ENCODE measurements at places on chromosomes 12 and 14. TPM values are rescaled to one million over a fixed set of nuclear protein-coding genes. Genes with fewer than 3 reads are reported as not detected.
A peak's percentile ranks its signal among the peaks of the same experiment; 100 is the strongest.

CATSPERB gene
- total RNA-seq: not detected

PIANP gene
- 0.32 TPM for total RNA-seq

- H3K27me3 ChIP-seq: no peaks in the 10 kb centered on the region
- no peak for DNase-seq
- H3K36me3 ChIP-seq: no peaks in the 10 kb centered on the region
- H3K4me3 ChIP-seq: no peak overlapping the region
These were observed 385.4 kb upstream of the TMEM132C start for GRCh38 chr12:127881371-127882140.

GRCh38 chr12:11669348-11669747 is 19.9 kb downstream of the ETV6 start:
- DNase-seq: no peak
- peaks cover 20% of the 10 kb centered on the region for H3K4me1 ChIP-seq
- H3K27me3 ChIP-seq: no peaks in the 10 kb centered on the region
- H3K36me3 ChIP-seq: no peaks in the 10 kb centered on the region
- no peak overlapping the region for H3K27ac ChIP-seq

DHRS2 gene
- 2.8 TPM for total RNA-seq

GRCh38 chr14:95467232-95467631 is 49.2 kb downstream of the SYNE3 start:
- H3K27me3 ChIP-seq: peaks cover 6% of the 10 kb centered on the region
- H3K4me3 ChIP-seq: no peak overlapping the region
- no peak overlapping the region for H3K27ac ChIP-seq
- no peaks in the 10 kb centered on the region for H3K4me1 ChIP-seq

GRCh38 chr12:63151623-63152320 is 771 bp upstream of the AVPR1A start:
- DNase-seq: peak; percentile 88
- H3K27me3 ChIP-seq: peaks cover 71% of the 10 kb centered on the region
- no peak overlapping the region for H3K27ac ChIP-seq
- H3K36me3 ChIP-seq: no peaks in the 10 kb centered on the region
- peak overlapping the region; percentile 55 for H3K4me3 ChIP-seq

DIO2 gene
- 0.03 TPM for total RNA-seq

- no peaks in the 10 kb centered on the region for H3K4me1 ChIP-seq
- no peaks in the 10 kb centered on the region for H3K36me3 ChIP-seq
- no peaks in the 10 kb centered on the region for H3K27me3 ChIP-seq
- H3K27ac ChIP-seq: no peak overlapping the region
These were observed 14.9 kb downstream of the STXBP6 start for GRCh38 chr14:25034803-25035681.

DNA sequence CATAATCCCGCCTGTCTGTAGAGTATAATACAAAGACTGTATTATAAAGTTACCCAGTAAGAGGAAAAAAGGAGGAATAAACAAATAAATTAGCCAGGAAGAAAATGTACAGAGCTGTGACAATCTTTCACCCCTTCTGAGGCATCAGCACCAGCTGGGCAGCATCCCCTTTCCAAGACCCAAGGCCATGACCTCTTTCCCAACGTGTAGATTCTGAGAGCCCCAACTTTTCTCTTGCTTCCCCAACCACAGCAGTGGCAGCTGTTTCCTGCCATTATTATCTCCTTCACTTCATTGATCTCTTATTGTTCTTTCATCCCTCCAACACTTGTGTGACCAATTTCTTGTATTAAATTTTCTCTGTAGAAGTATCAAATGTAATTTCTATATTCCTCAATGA is 101.6 kb downstream of the BBS10 start:
- H3K27ac ChIP-seq: no peak overlapping the region
- H3K4me1 ChIP-seq: peaks cover 8% of the 10 kb centered on the region
- H3K36me3 ChIP-seq: no peaks in the 10 kb centered on the region
- H3K27me3 ChIP-seq: no peaks in the 10 kb centered on the region

- peak overlapping the region; percentile 69 for H3K4me3 ChIP-seq
- H3K27ac ChIP-seq: no peak overlapping the region
- H3K4me1 ChIP-seq: peaks cover 39% of the 10 kb centered on the region
- H3K36me3 ChIP-seq: no peaks in the 10 kb centered on the region
- peaks cover 7% of the 10 kb centered on the region for H3K27me3 ChIP-seq
- DNase-seq: no peak
These were observed 1.6 kb downstream of the CCDC88C start for GRCh38 chr14:91415794-91416743.

CCDC196 gene
- not detected for total RNA-seq

GRCh38 chr14:104889375-104889757 is 24.3 kb downstream of the CEP170B start:
- H3K27ac ChIP-seq: no peak overlapping the region
- no peak overlapping the region for H3K4me3 ChIP-seq
- DNase-seq: peak; percentile 42
- peaks cover 7% of the 10 kb centered on the region for H3K4me1 ChIP-seq
- no peaks in the 10 kb centered on the region for H3K27me3 ChIP-seq

GRCh38 chr14:102957222-102957621 is 34.8 kb downstream of the AMN start:
- peaks cover 9% of the 10 kb centered on the region for H3K4me1 ChIP-seq
- peaks cover 3% of the 10 kb centered on the region for H3K36me3 ChIP-seq
- no peak overlapping the region for H3K4me3 ChIP-seq
- no peak overlapping the region for H3K27ac ChIP-seq
- DNase-seq: no peak

GRCh38 chr14:99176156-99176945 is 95.6 kb downstream of the BCL11B start:
- no peak for DNase-seq
- no peaks in the 10 kb centered on the region for H3K4me1 ChIP-seq
- H3K4me3 ChIP-seq: no peak overlapping the region
- H3K27ac ChIP-seq: no peak overlapping the region
- no peaks in the 10 kb centered on the region for H3K27me3 ChIP-seq

DNA sequence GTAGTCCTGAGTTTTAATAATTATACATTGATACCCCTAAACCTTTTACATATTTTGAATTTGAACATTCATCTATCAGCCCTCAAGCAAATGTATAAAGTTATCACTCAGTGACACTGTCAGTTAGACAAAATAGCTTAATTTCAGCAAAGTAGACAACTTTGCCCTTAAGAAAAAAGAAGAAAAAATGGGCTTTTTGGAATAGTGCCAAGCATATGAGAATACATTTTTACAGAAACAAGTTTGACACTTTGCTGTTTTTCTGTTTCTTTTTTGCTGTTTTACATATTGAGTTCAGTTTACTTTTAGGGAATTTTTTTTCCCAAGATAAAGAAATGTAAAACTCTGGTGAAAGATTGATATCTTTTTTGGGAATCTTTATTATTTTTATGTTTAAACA is 14.3 kb downstream of the TBK1 start:
- DNase-seq: no peak
- H3K4me1 ChIP-seq: no peaks in the 10 kb centered on the region
- H3K4me3 ChIP-seq: no peak overlapping the region
- H3K27me3 ChIP-seq: no peaks in the 10 kb centered on the region

B4GALNT1 gene
- 0.28 TPM for total RNA-seq

- peaks cover 20% of the 10 kb centered on the region for H3K4me1 ChIP-seq
- DNase-seq: no peak
- H3K4me3 ChIP-seq: no peak overlapping the region
- peaks cover 3% of the 10 kb centered on the region for H3K36me3 ChIP-seq
- H3K27me3 ChIP-seq: no peaks in the 10 kb centered on the region
These were observed 72.4 kb downstream of the BICD1 start for GRCh38 chr12:32179011-32179395.

DNA sequence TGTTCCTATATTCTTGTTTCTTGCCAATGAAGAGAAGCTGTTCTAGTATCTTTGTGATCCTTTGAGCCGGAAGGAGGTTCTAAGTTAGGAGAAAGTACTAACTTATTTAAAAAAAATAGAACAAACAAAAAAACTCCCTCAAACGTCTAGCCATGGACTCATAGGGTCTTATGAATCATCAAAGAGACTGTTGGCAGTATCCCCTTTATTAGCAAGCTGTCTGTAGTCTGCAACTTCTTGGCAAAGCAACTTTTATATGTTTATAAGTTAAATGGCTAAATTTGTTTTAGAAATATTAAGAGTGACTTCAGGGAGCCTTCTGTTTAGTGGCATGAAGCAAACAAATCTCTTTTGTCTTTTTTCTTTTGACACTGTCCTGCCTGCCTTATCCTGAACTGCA is 291.9 kb downstream of the FUT8 start:
- no peaks in the 10 kb centered on the region for H3K36me3 ChIP-seq
- no peak overlapping the region for H3K4me3 ChIP-seq
- no peak for DNase-seq
- no peaks in the 10 kb centered on the region for H3K27me3 ChIP-seq

LTBP2 gene
- 0.84 TPM for total RNA-seq

EEF1AKMT3 gene
- total RNA-seq: 4.8 TPM

NELL2 gene
- total RNA-seq: 398 TPM

NFE2 gene
- total RNA-seq: 4.3 TPM

DNA sequence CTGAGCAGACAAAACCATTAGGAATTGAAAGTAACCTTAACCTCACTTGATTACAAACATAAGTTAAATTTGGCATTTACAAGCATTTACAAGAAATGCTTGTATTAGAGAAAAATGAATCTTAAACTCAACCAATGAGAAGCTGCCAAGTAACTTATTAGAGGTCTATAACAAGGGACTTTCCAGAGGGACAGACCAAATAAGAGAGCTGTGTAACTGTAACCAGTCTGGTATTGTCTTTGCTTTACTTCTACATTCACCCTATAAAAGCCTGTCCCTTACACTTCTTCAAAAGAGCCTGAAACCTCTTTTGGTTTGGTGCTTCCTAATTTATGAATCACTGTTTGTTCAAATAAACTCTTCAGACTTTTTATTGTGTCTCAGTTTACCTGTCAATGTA is 450.0 kb upstream of the FAR2 start:
- H3K27me3 ChIP-seq: no peaks in the 10 kb centered on the region
- H3K4me3 ChIP-seq: no peak overlapping the region
- H3K36me3 ChIP-seq: no peaks in the 10 kb centered on the region
- no peak overlapping the region for H3K27ac ChIP-seq

- H3K27ac ChIP-seq: no peak overlapping the region
- H3K4me1 ChIP-seq: peaks cover 19% of the 10 kb centered on the region
These were observed 1.1 kb downstream of the WDR20 start for GRCh38 chr14:102140750-102141145.

TMEM233 gene
- not detected for total RNA-seq

DNA sequence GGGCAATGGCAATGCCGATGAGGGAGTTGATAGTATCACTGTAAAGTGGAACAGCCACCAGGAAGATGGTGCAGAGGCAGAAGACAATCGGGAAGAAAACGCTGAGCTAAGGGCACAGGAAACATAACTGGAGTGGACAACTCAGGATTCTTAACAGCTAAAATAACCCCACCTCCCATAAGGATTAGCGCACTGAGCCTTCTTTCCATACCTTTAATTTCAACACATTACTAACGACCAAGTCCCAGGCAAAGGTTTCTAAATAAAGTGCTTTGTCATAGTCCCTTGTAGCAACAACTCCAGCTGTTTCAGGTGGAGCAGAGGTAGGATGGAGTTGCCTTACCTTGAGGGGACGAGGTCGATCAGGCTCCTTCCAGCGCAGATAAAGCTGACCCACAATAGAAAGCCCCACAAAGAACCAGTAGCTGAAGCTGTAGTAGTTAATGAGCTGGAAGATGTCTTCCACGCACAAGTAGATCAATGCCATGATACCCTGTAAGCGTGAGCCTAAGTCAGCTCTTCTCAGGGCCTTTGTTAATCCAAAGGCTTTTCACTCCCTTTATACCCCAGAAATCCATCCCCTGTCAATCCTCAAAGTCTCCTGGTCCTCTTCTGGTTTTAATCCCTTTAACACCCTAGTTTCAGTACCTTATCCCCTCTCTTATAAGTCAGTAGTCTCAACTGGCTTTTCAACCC is 7.7 kb downstream of the OXA1L start:
- H3K27me3 ChIP-seq: no peaks in the 10 kb centered on the region
- no peak overlapping the region for H3K4me3 ChIP-seq
- H3K36me3 ChIP-seq: no peaks in the 10 kb centered on the region

GRCh38 chr14:25904446-25904845 is 693.4 kb downstream of the NOVA1 start:
- no peak overlapping the region for H3K27ac ChIP-seq
- no peaks in the 10 kb centered on the region for H3K27me3 ChIP-seq
- no peaks in the 10 kb centered on the region for H3K36me3 ChIP-seq
- no peak for DNase-seq
- H3K4me3 ChIP-seq: no peak overlapping the region

DNA sequence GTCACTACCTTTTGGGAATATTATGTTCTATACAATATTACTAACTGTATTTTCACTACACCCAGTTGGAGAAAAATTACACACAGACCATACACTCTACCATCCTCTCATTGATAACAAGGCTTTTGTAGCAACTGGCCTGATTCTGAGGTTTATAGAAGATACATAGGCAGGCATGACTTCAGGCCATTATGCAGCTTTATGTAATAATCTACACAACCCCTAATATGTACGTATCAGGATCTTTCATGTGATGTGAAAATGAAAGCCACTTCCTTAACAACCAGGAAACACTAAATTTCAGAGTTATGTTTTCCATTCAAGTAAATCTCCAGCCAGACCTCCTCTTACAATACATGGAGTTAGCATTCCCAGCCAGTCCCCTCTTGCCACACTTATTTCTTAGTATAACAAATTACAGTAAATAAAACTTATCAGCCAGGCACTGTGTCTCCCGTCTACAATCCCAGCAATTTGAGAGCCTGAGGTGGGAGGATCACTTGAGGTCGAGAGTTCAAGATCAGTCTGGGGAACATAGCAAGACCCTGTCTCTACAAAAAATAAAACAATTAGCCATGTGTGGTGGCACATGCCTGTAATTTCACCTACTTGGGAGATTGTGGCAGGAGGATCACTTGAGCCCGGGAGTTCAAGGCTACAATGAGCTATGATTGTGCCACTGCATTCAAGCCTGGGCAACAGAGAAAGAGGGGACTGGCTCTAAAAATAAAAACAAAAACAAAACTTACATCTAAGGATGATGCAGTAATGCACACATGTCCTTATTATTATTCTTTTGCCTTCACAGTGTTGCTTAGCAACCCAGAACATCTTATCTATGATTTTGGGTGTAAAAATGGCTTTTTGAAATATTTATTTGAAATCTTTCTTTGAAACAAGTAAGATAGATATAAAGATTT is 10.4 kb upstream of the OSBPL8 start:
- no peaks in the 10 kb centered on the region for H3K27me3 ChIP-seq
- H3K36me3 ChIP-seq: no peaks in the 10 kb centered on the region
- DNase-seq: no peak
- no peak overlapping the region for H3K4me3 ChIP-seq
- H3K4me1 ChIP-seq: no peaks in the 10 kb centered on the region
